ENCODE measurements at places on chromosomes 16 and 17.

DNA sequence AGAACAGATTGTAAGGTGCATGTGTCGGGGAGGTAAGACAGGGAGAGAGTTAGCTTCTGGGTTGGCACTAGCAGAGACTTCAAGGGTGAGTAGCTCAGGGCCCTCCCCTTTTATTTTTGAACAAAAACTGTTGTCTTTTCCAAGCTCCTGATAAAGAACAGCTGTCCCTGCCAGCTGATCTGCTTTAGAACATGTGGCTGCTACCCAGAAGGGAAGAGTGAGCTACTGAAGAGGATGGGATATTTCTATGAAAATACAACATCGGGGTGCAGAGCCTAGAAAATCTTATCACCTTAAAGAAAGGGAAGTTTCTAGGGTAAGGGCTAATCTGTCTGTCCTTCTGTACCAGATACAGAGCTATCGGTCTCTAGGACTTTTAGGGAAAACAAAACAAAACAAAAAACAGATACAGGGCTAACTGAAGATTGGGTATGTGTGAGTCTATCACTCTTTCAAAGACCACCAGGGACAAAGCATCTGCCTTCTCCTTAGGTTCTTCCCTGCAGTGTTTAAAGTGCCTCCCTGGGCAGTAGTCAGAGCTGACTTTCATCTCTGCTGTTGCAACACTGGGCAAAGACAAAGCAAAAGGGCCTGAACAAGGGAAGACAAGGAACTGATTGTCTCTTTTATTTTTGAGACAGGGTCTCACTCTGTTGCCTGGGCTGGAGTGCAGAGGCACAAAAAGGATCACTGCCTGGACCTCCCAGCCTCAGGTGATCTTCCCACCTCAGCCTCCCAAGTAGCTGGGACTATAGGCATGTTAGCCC, 5.0 kb upstream of the DHRS13 start:
- H3K27ac ChIP-seq = no peak overlapping the region
- DNase-seq = no peak
- no peaks in the 10 kb centered on the region for H3K27me3 ChIP-seq
- no peak overlapping the region for H3K4me3 ChIP-seq
- H3K36me3 ChIP-seq = peaks cover 55% of the 10 kb centered on the region

GRCh38 chr16:82190386-82190785, 20.4 kb upstream of the MPHOSPH6 start:
- no peak for DNase-seq
- H3K27ac ChIP-seq = no peak overlapping the region
- no peaks in the 10 kb centered on the region for H3K27me3 ChIP-seq

DNA sequence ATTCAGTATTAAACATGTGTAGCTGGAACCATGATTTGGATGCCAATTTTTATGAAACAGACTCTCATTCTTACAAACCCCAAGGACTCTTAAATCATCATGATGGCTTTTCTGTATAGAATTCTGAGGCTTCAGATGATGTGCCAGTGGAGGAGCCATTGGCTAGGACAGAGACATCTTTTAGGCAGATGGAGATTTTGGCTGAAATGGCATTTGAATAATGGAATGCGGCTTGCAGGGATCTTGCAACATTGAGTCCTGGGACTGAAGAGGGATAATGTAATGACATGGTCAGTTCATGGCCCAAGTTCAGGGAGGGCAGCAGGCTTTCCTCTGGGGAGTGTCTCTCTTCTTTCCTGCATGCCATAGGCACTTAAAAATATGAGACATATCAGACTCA, 172.4 kb downstream of the ABCA8 start:
- no peak for DNase-seq
- no peaks in the 10 kb centered on the region for H3K27me3 ChIP-seq
- no peak overlapping the region for H3K27ac ChIP-seq
- no peaks in the 10 kb centered on the region for H3K4me1 ChIP-seq
- no peak overlapping the region for H3K4me3 ChIP-seq

DNA sequence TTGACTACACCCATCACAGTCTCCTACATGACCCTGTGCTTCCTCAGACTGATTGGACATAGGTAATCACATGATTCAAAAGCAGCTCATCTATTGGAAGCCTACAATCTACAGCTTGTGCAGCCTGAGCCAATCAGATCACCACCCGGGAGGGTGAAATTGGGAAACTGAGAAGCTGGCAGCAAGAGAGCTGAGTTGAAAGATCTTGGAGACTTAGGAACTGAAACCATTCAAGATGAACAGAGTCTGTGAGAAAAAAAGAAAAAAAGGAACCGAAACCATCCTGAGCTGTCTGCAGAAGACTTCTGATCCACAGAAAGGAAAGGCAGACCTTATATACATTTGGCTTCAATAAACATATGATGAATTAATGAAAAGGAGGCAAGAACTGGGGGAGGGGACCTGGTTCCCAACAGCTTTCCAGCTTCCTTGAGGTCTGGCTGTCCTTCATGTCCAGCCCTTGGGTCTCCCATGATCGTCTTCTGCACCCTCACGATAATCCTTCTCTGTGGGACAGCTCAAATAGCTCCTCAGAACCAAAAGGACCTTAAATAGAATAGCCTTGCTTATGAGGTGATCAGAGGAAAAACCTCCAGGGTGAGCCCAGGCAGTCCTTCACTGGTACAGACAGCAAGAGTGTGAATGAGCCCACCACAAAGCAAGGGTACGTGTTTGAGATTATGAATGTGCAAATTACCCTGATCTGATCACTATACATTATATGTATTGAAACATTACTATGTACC, 32.6 kb downstream of the PLXDC1 start:
- H3K36me3 ChIP-seq = no peaks in the 10 kb centered on the region
- no peak overlapping the region for H3K4me3 ChIP-seq
- no peaks in the 10 kb centered on the region for H3K4me1 ChIP-seq
- no peaks in the 10 kb centered on the region for H3K27me3 ChIP-seq

DNA sequence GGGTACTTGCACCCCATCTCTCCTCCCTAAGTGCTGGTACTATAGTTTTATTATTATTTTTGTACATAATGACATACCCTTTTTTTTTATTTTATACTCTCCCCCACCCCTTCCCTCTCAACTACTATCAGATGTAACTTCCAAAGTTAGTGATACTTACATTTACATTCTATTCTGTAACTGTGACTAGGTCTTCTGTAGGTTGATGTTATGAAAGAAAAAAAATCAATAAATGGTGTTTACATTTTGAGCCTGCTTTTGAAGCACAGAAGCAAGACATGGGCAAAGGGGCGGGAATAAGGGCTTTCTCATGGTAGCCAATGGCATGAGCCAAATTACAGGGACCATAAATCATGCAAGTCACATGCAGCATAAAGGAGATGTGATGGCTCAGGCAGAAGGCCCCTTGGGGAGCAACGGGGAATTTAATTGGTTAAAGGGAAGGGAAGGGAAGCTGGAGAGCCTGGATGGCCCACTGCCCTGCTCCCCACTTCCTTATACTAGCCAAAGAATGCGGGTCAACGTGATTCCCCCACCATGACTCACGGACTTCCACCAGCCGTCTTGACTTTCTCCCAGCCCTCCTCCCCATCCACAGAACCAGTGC, 2.4 kb upstream of the ACSF2 start:
- H3K27me3 ChIP-seq = no peaks in the 10 kb centered on the region
- H3K4me3 ChIP-seq = no peak overlapping the region
- no peaks in the 10 kb centered on the region for H3K36me3 ChIP-seq
- H3K27ac ChIP-seq = no peak overlapping the region
- peaks cover 13% of the 10 kb centered on the region for H3K4me1 ChIP-seq

- no peaks in the 10 kb centered on the region for H3K4me1 ChIP-seq
- H3K27ac ChIP-seq = no peak overlapping the region
- DNase-seq = no peak
- no peaks in the 10 kb centered on the region for H3K36me3 ChIP-seq
- H3K4me3 ChIP-seq = no peak overlapping the region
Observed at GRCh38 chr16:67299269-67299668, 19.9 kb downstream of the PLEKHG4 start.

DNA sequence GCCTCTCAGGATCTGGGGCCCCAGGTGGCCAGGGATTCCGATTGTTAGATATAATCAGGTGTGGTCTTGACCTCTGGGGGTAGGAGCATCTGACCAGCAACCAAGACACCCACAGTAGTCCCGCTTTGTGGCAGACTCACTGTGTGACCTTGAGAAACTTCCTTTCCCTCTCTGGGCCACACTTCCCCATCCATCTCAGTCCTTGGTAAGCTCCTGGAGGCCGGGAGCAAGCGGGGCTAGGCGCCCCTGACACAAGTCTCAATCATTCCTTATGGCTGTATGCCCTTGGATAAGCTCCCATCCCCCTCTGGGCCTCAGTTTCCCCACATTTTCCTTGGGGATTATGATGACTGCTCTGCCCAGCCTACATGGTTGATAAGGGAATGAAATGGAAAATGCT, 21.3 kb downstream of the CPNE2 start:
- DNase-seq = no peak
- no peaks in the 10 kb centered on the region for H3K27me3 ChIP-seq
- H3K4me3 ChIP-seq = no peak overlapping the region
- H3K36me3 ChIP-seq = no peaks in the 10 kb centered on the region
- H3K27ac ChIP-seq = no peak overlapping the region
- H3K4me1 ChIP-seq = no peaks in the 10 kb centered on the region

DNA sequence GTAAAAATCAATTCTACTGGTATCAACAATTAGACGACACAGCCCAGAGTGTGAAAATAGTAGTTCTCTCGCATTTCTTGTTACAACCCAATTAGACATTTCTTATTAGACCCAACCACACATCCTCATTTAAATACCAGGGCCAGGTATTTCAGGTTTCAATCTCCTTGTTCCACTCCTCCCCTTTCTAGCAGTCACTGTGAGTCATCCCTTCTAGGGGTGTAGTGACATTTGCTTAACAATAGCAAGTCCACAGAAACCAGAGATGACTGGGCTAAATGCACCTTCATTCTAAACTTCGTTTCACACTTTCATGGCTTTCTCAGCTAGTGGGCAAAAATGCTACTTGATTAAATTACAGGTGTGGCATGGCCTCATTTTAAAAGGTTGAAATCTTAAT, 116.9 kb upstream of the CACNG3 start:
- H3K4me1 ChIP-seq = peaks cover 25% of the 10 kb centered on the region
- no peaks in the 10 kb centered on the region for H3K36me3 ChIP-seq
- H3K27ac ChIP-seq = peak overlapping the region; percentile 78

All from H1 (cell line).